Frontal cortex (tissue), 4 donors: ENCODE measurements at places on chromosomes 5 and 9. TPM values are rescaled to one million over a fixed set of nuclear protein-coding genes. Genes with fewer than 3 reads are reported as not detected.

DNA sequence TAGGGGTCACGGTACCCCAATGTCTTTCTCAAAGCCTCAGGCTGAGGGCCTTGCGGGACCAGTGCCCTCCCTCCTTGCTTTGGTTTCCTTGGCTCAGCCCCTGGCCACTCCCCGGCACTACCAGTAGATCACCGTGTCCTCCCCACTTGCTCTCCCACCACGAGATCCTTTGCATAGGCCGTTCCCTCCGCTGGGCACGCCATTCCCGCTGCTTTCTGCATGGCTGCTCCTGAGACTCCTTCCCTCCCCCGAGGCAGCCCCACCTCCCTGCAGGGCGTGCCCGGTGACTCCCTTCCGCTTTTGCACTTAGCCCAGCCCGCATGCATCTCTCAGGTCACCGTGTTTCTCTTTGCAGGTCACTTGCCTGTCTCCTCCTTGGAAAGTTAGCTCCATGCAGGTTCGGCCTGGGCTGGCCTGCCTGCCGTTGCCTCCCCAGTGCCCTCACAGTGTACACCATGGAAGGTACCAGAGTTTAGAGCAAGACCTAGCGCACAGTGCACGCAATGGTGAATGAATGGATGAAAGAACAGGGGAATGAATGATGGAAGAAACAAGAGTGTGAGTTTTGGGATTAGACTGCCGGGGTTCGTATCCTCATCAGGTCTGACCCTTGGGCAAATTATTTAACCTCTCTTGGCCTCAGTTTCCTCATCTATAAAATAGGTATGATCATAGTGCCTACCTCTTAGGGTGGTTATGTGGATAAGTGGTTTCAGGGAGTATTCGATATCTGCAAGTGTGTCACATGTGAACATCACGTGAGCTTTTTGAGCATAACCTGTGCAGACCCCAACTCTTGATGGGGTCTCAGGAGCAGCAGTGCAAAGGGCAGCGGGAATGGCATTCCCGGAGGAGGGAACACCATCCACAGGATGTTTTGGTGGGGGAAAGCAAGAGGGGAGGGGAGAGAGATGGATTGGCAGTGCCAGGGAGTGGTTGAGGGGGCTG lies 214.3 kb downstream of the C9orf50 start:
- DNase-seq = no peak

DNA sequence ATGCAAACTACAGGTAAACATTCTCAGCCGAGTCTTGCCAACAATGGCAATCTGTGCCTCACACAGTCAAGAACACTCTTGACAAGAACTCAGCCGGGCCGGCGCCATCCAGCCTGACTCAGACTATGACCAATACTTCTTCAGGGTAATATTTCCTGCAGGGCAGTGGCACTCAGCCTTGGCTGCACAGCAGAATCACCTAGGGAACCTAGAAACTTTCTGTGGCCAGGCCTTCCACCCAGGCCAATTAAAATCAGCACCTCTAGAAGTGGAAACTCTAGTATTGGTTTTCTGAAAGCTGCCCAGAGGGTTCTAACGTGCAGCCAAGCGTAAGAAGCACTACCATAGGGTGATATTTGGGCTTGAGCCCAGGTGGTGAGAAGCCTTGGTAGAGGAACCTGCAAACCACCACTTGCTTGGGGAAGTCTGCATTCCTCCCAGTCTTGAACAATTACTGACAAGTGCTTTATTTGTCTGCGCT lies 120.6 kb downstream of the TTLL11 start:
- no peak for DNase-seq

DNA sequence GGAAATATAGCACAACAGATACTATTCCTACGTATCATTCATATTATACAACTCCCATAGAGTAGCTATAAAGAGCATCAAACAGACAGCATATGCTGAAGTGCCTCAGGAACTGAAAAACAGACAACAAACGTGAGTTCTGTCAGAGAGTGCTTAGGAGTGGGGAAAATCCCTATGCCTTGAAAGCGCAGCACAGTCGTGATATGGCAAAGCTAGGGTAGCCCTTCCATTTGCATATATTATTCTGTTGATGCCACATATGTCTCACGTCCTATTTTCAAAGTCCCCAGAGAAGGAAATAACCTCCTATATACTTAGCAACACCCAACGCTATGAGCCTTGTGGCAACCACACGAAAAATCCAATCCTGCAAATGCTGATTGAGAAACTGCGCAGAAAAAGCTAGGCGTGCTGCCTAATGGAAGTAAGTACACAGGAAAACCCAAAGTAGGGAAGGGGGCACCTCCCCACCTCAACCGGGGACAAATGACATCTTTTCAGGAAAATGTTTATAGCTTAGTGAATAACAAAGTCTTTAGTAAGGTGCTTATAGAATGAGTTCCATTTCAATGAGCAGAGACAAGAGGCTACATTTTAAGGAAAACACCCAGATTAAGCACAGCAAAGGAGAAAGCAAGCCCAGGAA lies 105.1 kb downstream of the MED10 start:
- DNase-seq = no peak

DNA sequence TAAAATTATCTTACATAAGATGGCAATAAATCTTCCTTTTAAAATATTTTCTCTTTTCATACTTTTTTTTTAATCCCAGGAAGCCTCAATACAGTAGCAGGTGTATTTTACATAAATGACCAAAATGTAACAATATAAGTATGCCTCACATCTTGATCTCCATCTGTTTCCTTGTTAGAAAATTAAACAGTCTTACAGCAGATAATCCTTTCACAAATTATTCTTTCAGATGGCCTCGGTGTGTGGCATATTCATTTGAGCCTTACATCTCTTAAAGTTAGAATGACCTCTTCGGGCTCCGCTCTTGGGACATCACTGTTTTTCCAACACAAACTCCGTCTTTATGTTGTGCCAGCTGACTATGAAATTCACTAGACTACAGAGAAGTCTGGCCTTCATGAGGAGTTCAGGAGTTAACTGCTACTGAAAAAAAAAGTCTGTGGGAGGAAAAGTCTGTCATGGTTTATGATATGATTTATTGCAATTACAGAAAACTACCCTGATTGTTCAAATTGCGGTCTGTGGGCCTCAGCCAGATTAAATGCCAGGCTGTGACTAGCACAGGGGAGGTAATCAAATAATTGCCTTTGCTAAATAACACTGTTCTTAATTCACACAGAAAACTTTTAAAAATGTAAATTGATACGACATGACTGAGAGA lies 292.9 kb upstream of the PUM3 start:
- DNase-seq = no peak

DNA sequence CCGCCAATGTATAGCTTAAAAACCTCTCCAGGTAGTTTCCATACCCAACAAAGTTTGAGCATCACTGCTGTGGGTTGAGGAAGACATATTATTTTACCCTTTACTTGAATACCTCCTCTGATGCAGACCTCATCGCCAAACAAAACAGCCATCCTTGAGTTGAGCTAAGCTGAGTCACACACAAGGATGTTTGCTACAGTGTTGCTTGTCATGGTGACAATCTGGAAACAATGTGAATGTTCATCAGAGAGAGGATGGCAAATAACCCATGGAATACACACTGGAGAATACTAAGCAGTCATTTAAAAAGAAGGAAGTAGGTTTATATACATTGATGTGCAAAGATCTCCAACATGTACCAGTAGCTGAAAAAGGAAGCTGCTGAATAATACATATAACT lies 41.1 kb upstream of the TCF7 start:
- no peak for DNase-seq

DNA sequence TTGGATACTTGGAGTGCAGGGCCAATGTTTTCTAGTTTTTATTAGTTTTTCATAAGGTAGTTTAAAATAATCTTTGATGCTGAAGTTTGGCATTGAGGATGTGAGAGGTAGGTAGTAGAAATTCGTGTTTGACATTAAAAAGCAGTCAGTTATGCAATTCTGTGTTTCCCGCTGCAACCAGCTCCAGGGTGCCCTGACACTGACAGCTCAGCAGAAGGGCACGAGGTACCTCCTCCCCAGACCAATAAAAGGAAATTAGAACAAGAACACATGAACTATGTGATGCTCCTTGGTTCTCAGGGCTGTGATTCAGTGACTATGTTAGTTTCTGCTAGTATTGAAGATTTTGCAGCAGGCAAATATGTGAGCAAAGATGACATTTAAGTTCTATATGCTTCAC lies 40.2 kb downstream of the NSUN2 start:
- DNase-seq = no peak

DNA sequence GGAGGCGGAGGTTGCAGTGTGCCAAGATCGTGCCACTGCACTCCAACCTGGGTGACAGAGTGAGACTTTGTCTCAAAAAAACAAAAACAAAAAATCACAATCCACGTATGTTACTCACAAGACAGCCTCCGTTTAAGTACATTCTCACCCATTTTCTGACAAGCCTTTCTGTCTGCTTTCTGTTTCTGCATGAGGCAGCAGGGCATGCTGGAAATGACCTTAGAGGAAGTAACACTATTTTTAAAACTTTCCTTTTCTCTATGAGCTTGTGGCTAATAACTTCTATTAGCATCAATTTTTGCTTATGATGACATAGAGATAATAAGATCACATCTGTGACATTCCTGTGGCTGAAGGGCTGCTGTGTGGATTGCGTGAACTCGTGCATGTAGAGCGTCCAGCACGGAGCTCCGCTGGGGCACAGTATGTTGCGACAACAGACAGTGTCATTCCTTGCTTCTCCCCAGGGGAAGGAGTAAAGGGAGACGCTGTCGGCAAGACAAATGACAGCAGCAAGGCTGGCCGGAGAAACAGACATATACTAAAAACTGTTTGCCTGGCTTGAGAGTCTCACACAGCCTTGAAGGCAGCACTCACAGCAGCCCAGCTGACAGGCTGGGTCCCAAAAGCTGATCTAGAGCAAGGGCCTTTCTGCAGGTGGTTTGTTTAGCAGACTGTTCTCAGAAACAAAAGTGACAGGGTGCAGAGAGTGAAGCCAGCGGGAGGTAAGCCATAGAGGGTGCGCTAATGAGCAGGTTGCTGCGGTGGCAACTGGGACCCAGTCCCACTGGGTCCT lies 1.6 kb downstream of the BTNL3 start:
- DNase-seq = no peak

The BAAT gene
- total RNA-seq = under 0.01 TPM

The CDH9 gene
- total RNA-seq = 31.4 TPM

The CSF2 gene
- total RNA-seq = not detected

The XRCC4 gene
- 9.4 TPM for total RNA-seq

The ADAMTS6 gene
- total RNA-seq = 15.5 TPM

The CARD9 gene
- 0.41 TPM for total RNA-seq

The BTNL8 gene
- not detected for total RNA-seq
